Activated CD8-positive, alpha-beta memory T cell treated with anti-CD3 and anti-CD28 coated beads for 48 hours (primary cell): ENCODE measurements at places on chromosomes 1 and 21.

GRCh38 chr1:89310505-89310904, 37.8 kb upstream of the GBP5 start:
- no peak for DNase-seq

DNA sequence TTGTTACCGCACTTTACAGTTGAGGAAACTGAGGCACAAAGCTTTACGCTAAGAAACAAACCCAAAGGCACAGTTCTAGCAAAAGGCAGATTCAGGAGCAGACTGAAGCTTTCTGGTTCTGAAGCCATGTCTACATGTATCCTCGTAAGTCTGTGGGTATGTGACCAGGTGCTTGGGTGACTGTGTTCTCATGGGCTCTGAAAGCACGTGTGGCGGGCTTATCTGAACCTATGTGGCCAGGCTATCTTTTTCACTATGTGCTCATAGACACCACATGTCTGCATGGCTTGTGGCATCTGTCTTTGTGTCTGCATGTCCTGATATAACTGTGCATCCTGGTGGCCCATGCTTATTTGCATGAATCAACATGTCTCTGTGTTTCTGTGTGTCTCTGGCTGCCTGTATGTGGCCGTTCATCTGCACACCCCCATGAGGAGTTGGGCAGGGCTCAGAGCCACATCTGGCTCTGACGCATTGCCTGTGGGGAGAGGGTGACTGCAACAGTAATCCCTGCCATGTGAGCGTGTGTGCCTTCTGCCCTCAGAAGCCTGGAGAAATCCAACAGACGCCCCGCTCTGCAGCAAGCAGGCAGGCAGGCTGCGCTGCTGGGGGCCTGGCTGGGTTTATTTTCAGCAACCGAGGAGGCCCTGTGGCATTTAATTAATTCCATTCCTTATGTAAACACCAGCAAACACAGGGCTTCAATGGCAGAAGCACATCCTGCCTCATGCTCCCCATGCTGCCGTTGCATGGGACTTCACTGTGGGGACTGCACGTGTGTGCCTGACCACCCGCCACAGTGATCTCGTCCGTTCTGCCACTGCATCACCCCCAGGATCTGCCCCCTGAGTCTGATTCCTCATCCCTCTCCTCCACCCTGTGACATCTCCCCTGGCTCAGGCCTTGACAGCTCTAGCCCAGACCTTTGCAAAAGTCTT, 115.4 kb downstream of the TRABD2B start:
- DNase-seq = no peak

DNA sequence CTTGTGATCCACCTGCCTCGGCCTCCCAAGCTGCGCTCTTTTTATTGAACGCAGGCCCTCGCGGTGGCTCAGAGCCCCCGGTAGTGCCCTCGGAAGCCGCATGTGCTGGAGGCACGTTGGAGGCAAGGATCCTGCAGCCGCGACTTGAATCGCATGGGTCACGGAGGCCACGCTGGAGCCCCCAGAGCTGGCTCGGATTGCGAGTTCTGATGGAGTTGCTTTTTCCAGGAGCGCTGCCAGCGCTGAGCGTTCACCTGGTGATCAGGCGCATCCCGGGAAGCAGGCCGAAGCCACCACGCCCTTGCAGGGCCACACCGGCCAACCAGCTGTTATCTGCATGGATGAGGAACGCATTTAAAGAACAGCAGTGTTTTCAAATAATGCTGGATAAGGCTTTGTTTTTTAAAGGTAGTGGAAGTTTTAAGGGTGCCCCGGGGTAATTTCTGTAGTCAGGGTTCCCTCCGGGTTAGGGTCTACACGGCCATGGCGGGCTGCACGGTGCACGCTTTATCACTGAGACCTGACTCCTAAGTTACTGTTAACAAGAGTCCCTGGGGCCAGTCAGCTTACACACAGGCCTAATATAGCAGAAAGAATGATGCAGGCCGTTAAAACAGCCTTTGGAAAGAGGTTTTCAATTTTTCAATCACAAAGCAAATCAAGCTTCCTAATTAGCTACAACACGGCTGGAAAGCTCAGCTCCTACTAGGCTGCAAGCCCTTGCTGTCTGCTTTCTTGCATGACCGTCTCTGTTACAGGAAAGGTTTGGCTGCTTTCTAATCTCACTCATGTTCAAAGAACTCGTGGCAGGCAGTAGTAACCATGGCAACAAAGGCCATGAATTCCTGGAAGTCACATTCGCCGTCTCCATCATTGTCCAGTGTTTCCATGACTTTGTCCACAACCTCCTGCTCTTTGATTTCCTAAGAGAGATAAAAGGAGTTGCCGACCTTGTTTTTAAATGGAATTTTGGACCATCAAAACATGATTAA, 6.0 kb downstream of the S100B start:
- no peak for DNase-seq

DNA sequence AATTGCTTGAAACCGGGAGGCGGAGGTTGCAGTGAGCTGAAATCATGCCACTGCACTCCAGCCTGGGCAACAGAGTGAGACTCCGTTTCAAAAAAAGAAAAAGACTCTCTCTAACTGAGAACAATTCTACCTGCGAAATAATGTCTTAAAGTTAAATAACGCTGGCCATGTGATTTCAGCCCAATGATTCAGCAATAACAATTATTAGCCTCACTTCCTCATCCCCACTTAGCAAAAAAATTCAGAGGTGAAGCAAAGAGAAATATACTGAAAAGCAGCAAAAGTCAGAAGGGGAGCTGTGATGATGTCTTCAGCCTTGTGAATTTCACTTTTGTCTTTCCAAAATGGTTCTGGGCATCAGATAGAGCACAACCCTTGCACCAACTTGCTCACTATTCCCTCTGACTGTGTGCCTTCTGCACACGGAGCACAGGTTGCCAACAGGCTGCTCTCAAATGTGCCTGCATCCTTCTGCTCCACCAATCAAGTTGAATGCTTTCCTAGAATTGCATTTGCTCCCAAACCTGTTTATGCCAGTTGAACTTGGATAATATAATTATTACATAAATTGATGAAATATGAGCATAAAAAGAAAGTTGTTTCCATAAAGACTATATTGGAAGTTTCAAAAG, 79.8 kb upstream of the IPO9 start:
- DNase-seq = no peak

DNA sequence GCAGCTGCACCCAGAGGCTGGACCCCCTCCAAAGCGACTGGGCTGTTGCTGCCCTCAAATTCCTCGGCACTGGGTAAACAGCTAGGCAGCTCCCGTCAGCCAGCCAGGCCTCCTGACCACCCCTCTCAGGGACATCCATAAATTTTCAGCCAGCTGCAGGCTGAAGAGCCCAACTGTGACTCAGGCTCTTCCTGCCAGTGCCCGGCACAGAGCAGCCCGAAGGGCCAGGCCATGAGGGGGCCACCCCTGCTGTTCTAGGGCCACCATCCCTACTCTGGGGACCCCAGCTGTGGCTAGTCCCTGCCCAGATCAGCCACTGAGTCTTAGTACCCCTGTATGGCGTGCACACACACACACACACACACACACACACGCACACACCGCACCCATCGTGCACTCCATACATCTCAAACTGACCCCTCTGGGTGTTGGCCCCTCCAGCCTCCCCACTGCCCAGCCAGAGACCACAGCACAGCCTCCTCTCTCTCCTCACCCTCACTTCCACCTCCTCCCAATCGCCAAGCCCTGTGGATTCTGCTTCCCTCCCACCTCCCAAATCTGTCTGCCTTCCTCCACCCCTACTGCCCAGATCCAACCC, 6.2 kb upstream of the LAPTM5 start:
- no peak for DNase-seq

GRCh38 chr1:92795166-92795565, 10.3 kb upstream of the EVI5 start:
- no peak for DNase-seq

- DNase-seq = no peak
These were observed 470.9 kb downstream of the TTLL7 start for GRCh38 chr1:83527987-83528386.

DNA sequence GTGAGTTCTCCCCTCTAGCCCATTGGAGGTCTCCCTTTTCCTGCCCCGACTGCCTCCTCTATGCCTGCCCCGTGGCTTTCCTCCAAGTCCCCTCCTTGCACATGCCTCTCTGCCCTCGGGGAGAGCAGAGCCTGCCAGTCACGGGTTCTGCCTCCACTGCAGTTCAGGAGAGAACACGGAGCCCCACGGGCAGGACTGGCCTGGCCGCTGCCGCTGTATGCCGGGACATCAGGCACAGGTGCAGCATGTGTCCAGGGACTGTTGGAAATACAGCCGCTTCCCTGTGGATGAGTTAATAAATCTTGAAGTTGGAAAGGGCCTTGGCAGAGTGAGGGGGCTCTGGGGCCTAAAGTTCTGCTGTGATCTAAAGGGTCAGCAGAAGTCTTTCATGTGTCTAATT, 676.6 kb downstream of the MATN1 start:
- DNase-seq = no peak

GRCh38 chr1:54475357-54475881, 69.2 kb upstream of the SSBP3 start:
- no peak for DNase-seq

DNA sequence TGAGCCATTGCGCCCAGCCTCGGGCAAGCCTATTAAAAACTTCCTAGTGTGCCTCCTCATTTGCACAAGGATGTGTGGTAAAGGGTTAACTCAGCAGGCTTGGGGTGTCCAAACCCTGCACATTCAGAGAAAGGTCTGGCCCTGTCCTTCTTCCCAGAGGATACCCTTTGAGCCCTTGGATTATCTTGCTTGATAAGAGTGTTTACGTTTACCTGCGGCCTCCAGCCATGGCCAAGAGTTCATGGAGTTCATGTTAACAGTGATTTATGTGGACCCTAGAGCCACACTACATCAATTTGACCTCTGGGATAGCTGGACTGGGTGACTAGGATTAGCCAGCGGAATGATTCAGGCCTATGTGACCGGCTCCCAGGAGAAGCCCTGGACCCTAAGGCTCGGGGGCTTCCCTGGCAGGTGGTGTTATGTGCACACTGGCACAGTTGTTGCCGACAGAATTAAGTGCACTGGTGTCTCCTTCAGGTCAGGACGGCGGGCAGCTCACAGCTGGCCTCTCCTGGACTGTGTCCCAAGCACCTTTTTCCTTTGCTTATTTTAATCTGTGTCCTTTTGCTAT, 7.7 kb upstream of the TCP10L start:
- DNase-seq = no peak

DNA sequence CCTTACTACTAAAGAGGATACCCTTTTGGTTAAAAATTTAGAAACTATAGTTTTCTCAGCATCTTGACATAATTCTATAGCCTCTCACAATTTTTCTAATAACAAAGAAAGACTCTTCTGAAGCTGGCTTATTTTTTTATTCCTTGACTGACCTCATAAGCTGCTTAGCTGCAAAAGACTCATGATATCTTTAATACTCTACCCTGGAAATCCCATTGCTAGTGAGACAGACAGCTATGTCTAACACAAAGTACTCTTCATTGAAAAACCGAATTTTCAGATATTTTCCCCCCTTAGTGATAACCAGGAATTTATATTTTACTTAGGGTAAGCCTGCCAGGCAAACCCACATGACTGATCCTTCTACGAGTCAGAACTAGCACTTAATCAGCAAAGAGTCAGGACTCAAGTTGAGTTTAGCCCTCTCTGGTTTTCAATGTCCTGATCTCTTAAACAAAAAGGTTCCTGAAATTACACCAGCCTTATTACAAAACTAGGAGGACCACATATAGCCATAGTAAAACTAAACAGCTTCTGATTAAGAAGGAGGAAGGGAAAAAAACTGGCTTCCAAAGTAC, 56.9 kb downstream of the ENAH start:
- no peak for DNase-seq

GRCh38 chr1:32014199-32014947, 705 bp downstream of the KHDRBS1 start:
- DNase-seq = peak; percentile 20

DNA sequence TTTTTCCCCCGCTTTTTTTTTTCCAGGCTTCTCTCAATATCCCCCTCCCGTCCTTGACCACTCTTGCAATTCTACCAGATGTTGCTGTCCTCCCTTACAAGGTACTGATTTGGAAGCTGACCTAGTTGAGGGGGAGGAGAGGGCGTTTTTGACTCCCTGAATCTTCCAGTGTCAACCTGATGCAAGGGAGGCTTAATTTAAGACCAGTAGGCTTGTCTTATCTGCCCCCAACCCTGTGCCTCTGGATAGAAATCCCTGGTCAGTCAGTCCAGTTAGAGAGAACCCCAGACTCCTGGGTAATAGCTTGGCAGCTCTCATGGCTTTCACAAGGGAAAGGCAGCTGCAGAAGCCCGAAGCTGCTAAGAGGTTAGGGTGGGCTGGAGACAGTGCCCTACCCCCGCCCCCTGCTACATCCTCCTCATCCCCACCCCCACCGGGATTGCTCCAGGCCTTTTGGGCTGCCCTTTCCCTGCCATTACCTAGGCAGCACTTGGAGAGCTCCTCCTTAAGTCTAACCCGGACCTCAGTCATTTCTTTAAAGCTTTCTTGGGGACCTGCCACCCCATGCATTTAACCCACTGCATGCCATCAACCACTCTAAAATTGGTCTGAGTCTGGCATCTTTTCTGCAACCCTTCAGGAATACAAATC, 3.6 kb downstream of the ACKR1 start:
- no peak for DNase-seq

DNA sequence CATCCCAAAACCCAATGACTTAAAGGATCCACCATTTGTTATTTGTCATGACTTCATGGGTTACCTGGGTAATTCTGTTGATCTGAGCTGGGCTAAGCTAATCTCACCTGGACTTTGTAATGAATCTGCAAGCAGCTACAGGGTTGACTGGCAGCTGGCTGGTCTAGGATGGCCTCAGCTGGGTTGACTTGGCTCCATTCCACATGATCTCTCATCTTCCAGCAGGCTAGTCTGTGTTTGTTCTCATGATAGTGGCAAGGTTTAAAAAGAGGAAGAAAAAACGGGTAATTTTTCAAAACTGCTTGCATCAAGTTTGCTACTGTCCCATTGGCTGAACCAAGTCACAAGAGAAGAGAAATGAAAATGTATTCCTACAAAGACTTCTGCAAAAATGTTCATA, 24.8 kb upstream of the ZMYM4 start:
- DNase-seq = no peak
